DMS79 (cell line): ENCODE measurements at places on chromosomes 5 and 9.

GRCh38 chr5:110785356-110785755 lies 46.5 kb downstream of the SLC25A46 start:
- no peak for DNase-seq

DNA sequence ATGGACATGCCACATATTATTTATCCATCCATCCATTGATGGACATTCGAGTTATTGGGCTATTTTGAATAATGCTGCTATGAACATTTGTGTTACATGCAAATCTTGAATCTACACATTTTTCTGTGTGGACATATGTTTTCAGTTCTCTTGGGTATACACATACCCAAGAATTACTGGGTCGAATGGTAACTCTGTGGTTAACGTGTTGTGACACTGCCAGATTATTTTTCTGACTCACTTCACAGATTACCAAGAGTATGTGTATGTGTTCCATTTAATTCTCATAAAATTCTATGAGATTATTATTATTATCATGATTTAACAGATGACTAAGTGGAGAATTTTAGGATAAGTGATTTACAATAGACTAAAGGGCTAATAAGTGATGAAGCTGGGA lies 26.7 kb downstream of the CYFIP2 start:
- no peak for DNase-seq

DNA sequence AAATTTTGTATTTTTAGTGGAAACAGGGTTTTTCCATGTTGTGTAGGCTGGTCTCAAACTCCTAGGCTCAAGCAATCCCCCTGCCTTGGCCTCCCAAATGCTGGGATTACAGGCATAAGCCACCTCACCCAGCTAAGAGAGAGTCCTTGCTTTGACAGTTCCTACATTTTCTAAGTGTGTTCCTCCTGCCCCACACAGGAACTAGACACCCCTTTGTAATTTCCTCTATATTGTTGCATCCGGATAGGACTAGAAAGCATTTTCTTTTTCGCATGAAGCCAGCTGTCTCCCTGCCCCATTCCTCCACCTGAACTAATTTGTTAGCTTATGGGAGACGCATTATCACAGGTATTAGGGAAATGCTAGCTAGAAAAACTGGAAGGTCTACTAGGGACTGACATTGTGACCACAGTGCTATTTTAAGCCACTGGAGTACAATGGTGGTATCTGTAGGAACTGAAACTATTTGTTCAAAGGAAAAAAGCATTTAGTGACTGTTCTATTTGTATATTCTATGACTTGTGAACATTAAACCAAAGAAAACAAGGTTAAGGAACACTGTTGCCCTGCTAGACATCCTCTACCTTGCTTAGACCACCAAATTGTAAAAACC lies 214.1 kb downstream of the SMARCA2 start:
- no peak for DNase-seq

DNA sequence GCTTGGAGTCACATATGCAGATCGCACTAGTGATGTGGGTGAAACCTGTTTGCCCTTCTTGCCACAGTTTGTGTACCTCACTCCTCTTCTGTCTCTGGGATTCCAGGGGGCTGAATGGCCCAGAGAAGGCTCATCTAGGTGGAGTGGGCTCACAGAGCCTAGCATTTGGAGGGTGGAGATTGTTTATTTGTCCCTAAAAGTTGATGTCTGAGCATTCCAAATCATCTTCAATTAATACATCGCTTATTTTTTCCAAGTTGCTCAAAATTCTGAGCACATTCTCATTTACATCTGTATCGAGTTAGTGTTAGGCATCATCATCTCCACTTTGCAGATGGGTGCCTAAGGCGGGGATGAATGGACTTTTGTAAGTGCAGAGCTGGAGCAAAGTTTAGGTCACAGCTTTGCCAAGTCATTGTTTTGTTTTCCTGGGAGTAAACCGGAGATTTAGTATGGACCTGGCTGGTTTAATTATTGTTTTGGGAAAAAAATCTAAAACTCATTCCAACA lies 2.0 kb downstream of the ABL1 start:
- DNase-seq, result no peak

GRCh38 chr5:44389090-44389822 lies at the start of gene FGF10:
TSS of gene FGF10 (minus strand) at chr5:44389420. CDS start at chr5:44388682, 738 bp downstream.
- no peak for DNase-seq

DNA sequence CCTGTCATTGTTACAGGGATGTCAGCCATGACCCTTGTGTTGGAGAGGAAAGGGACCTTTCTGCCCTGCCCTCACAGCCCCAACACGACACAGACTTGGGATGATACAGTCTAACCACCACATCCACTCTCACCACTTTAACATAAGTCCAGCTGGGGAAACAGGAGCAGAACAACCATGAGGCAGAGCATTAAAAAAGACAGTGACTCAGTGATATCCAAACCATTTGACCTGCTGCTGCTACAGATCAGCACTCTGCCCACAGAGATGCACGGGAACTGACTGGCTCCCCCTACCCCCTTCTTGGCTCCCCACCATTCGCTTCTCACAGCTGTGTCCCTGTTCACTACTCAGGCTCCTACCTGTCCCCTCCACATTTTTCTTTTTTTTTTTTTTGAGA lies 458.6 kb downstream of the ZNF608 start:
- DNase-seq, result no peak

GRCh38 chr9:87276327-87276841 lies 221.3 kb upstream of the DAPK1 start:
- no peak for DNase-seq

DNA sequence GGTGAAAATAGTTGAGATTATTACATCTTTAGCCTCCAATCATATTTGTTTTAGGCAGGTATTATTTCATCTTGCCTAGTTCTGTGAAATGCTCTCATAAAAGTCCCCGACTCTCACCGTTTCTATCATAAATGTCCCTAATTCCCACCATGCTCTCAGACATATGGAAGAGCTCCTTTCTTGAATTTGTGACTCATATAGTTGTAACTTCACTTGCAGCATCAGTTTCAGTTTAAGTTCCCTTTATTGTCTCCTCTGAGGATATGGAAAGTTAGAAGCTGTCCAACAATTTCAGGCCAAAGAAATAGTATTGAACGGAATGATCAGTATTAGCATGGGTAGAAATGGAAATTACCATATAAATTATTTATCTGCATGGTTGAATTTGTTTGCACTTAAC lies 187.5 kb upstream of the NR4A3 start:
- no peak for DNase-seq

DNA sequence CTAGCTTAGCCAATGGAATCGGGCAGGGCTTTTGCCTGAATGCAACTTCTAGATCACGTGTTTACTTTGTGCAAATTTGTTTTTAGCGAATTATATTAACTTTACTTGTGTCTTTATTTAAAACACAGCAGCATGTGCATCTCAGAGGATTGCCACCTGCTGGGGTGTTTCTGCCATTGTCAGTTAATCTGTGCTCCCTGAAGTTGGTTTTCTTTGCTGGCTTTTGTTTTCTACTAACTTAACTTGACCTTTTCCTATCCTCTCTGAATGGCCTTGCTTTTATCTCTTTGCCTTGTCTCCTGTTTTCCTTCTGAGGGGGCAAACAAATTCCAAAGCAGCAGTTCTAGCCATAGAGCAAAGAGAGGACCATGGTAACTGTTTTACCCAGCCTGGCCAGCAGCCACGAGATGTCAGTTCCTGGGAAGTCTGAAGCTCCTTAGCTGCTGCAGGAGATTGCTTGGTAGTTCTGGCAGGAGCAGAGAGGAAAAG lies 67.6 kb downstream of the ARHGEF28 start:
- DNase-seq, result no peak

DNA sequence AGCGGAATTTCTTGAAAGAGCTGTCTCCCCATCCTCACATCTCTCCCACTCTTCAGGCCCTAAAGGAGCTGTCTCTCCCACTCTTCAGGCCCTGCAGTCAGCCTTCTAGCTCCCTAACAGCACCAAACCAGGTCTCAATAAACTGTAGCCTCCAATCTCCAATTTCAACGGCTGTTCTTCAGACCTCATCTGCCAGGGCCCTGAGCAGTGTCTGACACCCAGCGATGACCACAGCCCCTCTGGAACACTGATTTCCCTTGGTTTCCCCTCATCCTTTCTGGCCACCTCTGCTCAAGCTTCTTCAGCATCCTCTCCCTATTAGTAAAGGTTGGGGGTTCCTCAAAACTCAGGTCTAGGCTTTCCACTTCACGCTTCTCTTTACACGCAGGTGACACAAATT lies 1.6 kb upstream of the P4HA2 start:
- DNase-seq, result no peak

GRCh38 chr5:88419931-88420330 lies 151.3 kb upstream of the TMEM161B start:
- DNase-seq, result no peak

GRCh38 chr5:43007246-43007910 lies 32.7 kb downstream of the ANXA2R start:
- peak; percentile 93 for DNase-seq

- DNase-seq, result no peak
Observed at GRCh38 chr9:98482226-98482625, 226.5 kb downstream of the GABBR2 start.

GRCh38 chr5:44935262-44935661 lies 126.5 kb downstream of the MRPS30 start:
- no peak for DNase-seq
